DMS 273 treated with DMSO at 0.1 percent for 48 hours (cell line): ENCODE measurements at places on chromosomes 3 and 15.

GRCh38 chr3:5891711-5892110 is 704.2 kb downstream of the EDEM1 start:
- no peak for DNase-seq

DNA sequence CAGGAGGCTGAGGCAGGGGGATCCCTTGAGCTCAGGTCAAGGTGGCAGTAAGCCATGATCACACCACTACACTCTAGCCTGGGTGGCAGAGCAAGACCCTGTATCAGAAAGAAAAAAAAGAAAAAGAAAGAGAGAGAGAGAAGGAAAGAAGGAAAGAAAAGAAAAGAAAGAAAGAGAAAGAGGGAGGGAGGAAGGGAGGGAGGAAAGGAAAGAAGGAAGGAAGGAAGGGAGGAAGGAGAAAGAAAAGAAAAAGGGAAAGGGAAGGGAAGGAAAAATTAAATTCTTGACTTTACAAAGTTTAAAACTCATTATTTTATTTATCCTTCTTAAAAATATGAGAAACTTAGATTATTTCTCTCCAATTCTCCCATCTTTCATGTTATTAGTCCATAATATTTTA is 17.1 kb upstream of the IDH2 start:
- no peak for DNase-seq

DNA sequence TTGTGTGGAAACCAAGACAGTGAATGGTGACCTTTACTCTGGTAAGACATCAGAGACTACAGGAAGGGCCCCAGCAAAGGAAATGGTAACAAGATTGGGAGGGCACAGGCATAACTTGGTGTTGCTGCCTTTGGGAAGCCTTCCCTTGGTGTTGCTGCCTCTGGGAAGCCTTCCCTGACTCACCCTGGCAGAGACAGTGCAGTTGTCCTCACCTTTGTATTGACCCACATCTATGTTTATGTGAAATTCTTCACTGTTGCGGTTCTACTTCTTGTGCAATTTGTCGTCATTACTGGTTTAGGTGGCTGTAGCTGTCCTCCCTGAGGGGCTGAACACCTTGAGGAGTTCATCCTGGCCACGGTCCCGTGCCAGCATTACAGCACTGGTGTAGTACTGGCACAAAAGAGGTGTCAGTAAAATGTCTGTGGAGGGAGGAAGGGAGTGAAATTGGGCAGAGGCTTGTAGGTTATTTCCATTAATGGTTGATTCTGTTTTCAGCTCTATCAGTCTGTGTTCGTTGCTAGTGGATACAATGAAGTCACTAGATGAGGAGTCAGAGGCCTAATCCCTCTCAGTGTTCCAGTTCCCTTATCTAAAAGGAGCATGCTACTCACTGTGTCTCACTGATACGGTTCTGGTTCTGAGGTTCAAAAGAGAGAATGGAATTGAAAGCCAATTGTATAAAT is 21.6 kb downstream of the IFT122 start:
- no peak for DNase-seq

DNA sequence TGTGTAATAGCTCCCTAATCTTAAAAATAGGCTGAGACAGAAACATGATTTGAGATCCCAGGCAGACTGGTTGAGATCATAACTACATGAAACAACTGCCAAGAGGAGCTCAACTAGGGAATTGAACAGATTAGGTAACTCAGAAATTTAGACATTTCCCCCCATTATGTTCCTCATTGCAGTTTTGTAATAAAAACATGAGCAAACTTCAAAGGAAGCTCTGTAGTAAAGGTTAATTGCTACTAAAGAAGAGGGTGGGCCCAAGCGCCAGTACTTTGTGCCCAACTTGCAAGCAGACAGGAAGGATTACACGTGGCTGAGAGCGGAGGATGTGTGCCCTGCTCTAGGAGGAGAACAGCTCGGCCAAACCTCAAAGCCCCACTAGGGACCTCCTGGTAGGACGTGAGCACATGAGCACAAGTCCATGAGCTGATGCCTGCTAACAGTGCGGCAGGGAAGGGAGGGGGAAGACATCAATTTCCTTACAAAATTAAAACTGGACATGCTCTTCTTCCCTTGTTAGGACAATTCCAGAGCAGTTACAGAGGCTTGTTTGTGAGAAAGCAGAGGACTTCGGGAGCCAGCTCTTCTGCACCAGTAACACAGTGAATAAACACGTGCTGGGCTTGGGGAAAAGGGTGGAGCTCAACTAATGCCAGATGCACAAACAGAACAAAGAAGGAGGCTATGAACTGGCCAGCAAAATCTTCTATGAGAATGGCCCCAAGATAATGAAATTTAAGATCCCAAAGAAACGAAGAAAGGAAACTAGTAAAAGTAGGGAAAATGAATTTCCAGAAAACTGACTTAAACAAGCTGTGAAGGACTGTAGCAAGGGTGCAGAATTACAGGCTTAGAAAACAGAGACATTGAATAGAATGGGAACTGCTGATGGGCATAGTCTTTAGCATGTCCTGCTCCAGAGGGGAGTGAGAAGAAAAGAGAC is 275.5 kb downstream of the MECOM start:
- no peak for DNase-seq

DNA sequence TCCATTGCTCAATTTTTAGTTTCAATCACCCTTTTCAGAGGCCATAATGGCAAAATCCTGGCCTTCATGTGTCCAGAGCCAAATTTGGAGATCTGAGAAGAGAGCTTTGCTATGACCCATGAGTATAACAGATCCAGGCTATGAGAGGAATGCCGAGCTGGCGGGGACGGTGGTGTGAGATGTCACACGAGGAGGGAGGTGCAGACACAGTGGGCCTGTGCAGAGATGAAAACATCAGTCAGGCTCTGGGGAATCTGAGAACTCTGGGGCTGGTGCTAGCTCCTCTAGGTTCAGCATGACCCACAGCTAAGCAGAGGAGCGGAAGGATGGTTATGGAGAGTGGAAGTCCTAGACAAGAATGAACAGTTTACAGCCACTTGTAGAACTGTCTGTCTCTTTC is 398.3 kb upstream of the ATP10A start:
- DNase-seq = no peak

DNA sequence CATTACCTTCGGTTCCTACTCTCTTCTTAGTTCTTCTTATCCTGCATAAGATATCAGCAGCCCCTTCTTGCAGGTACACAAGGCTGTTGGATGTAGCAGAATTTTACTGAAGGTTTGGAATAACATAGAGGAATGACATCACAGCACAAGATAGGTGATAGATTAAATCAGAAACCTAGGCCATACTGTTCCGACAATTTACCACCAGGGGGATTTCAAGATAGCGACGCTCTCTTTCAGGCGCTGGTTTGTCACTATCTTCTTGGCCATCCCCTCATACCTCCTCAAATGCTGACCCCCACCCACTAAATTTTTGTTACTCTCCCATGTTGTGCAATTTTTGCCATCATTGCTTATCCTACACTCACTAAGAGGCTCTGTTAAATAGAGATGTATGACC is 3.5 kb downstream of the SIDT1 start:
- DNase-seq = no peak

- DNase-seq = no peak
These were observed 8.6 kb upstream of the CERS3 start for GRCh38 chr15:100537331-100537730.

DNA sequence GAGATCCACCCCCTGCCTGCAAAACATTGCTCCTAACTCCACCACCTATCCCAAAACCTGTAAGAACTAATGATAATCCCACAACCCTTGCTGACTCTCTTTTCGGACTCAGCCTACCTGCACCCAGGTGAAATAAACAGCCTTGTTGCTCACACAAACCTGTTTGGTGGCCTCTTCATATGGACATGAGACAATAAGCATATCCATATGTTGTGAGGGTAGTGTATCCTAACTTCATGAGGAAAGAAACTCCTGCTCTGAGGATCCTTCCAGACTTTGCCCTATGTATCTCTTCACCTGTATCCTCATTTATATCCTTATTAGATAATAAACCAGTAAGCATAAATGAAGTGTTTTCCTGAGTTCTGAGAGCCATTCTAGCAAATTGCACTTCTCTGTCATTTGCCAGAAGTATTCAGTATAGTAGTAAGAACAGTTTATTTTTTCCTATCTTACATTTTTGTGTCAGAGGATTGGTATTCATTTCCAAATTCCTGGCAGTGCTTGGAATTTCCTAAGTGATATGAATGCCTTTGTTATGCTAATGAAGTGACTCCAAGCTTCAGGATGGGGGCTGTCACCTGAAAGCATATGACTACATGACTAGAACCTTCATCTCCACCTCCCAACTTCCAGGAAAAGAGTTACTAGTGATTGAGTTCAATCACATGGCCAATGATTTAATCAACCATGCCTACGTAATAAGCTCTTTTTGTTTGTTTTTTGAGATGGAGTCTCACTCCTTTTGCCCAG is 30.2 kb downstream of the TTBK2 start:
- DNase-seq = no peak

GRCh38 chr15:62922514-62922913 is 120.0 kb upstream of the TPM1 start:
- DNase-seq = no peak

DNA sequence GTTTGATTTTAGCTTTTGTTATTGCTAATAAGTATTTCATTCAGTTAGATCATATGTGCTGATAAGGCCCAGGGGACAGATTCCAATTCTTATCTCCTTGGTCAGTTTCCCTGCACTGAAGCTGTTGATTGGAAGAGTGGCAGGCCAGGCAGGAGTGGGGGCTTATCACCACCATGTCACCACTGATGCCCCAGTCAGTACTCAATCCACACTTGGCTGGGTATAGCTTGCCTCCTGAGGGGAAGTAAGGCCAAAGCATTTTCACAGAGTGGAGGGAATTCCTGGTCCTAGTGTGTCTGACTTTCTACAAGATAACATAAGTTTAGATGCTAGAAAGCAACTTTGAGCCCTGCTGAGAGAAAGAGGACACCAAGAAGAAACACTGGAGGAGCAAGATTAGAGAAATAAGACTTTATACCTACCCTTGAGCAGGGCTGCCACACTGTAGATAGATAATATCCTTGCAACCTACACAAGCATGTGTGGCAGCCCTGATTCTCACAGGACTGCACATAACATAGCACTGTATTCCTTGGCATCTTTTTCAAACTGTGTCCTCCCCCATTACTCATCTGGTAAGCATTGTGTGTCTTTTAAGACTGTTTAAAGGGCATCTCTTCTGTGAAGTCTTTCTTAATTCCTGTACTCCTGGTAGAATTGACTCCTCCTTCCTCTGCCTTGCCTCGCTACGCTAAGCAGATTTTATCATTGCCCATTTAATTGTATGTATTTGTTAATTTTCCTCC is 24.3 kb downstream of the OXNAD1 start:
- DNase-seq = no peak

DNA sequence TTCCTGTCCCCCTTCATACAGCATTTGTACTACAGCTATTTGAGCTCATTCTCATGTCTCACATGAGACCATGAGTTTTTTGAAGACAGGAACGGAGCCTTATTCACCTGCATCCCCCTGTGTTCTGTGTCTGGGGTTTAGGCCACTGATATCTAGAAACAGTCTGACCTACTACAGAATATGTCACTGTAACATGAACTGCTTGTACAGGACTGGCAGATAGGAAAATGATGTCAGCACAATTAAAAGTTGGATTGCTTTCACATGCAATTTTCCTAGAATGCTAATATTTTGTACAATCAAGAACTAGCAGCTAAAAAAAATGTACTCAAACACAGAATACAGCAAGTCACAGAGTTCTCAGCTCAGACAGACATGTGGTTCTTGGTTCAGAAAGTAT is 90.8 kb upstream of the FGF12 start:
- no peak for DNase-seq

- no peak for DNase-seq
These were observed 22.9 kb downstream of the CLSTN2 start for GRCh38 chr3:139957844-139958243.

- no peak for DNase-seq
These were observed 133.4 kb downstream of the EEFSEC start for GRCh38 chr3:128286691-128287090.

DNA sequence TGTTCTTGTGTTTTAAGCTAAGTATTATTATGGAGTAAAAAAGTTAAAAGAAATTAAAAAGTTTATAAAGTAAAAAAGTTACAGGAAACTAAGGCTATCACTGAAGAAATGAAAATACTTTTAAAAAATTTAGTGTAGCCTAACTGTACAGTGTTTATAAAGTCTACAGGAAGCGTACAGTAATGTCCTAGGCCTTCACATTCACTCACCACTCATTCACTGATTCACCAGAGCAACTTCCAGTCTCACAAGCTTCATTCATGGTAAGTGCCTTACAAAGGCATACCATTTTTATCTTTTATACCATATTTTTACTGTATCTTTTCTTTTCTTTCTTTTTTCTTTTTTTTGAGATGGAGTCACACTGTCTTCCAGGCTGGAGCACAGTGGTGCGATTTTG is 40.7 kb upstream of the SCN5A start:
- DNase-seq = no peak

GRCh38 chr15:74722591-74722990 is 2.7 kb downstream of the CYP1A1 start:
- DNase-seq = no peak

GRCh38 chr3:4387210-4388204 is 79.6 kb downstream of the SUMF1 start:
- DNase-seq = no peak

DNA sequence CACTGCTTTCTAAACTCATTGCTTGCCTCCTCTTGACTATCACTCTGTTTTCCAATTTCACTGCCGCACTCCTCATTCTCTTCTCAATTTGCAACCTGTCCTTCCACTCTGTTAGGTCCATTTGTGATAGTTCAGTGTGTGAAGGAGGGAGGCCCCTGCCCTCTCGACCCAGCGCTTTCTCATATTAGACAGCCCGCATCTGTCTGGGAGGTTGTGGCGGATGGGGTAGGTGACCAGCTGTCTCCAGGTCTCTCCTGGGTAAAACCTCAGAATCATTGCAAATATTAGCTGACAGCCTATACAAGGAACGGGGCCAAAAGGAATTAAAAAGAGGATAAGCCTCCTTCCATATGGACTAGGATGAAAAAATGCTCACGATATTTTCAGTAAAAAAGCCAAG is 358.3 kb downstream of the SHQ1 start:
- DNase-seq = no peak

- no peak for DNase-seq
These were observed 43.2 kb downstream of the CMTM6 start for GRCh38 chr3:32459450-32459849.
